Right lobe of liver (tissue), 6 donors: ENCODE measurements at places on chromosomes 5 and 9. TPM values are rescaled to one million over a fixed set of nuclear protein-coding genes. Genes with fewer than 3 reads are reported as not detected.

Gene FBP2
- not detected for total RNA-seq

Gene IL9
- total RNA-seq = not detected

GRCh38 chr9:109020581-109021511, 7.5 kb upstream of the CTNNAL1 start:
- H3K36me3 ChIP-seq = no peaks in the 10 kb centered on the region
- H3K4me1 ChIP-seq = peaks cover 21% of the 10 kb centered on the region
- no peak for DNase-seq
- no peak overlapping the region for H3K27ac ChIP-seq
- H3K27me3 ChIP-seq = no peaks in the 10 kb centered on the region
- H3K4me3 ChIP-seq = no peak overlapping the region

GRCh38 chr5:86983208-86983607, 284.5 kb upstream of the RASA1 start:
- no peak overlapping the region for H3K4me3 ChIP-seq
- no peaks in the 10 kb centered on the region for H3K27me3 ChIP-seq
- DNase-seq = no peak
- H3K4me1 ChIP-seq = no peaks in the 10 kb centered on the region
- no peaks in the 10 kb centered on the region for H3K36me3 ChIP-seq
